Stimulated activated CD8-positive, alpha-beta memory T cell treated with anti-CD3 and anti-CD28 coated beads, Interleukin-15, amount 100 ng/mL, for 1 hour (primary cell): ENCODE measurements at places on chromosomes 3 and 15.
A peak's percentile ranks its signal among the peaks of the same experiment; 100 is the strongest.

GRCh38 chr3:10242182-10243065 lies 5.8 kb upstream of the TATDN2 start:
- DNase-seq: peak; percentile 52

DNA sequence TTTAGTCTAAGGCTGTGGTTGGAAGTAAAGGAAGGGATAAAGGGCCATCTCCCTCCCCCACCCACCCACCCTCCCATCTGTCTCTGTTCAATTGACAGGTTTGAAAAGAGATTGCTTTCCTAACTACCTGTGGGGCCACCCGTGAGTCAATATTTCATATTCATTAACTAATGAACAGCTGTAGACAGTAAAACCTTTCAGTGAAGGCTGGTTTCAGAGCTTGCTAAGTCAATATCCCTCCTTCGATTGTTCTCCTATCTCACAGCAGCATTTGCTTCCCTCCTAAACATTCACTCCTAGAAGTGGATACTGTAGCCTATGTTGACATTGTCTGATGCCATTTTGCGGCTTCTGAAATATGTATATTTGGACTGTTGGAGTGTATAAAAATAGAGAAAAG lies 85.9 kb upstream of the SYNPR start:
- no peak for DNase-seq

DNA sequence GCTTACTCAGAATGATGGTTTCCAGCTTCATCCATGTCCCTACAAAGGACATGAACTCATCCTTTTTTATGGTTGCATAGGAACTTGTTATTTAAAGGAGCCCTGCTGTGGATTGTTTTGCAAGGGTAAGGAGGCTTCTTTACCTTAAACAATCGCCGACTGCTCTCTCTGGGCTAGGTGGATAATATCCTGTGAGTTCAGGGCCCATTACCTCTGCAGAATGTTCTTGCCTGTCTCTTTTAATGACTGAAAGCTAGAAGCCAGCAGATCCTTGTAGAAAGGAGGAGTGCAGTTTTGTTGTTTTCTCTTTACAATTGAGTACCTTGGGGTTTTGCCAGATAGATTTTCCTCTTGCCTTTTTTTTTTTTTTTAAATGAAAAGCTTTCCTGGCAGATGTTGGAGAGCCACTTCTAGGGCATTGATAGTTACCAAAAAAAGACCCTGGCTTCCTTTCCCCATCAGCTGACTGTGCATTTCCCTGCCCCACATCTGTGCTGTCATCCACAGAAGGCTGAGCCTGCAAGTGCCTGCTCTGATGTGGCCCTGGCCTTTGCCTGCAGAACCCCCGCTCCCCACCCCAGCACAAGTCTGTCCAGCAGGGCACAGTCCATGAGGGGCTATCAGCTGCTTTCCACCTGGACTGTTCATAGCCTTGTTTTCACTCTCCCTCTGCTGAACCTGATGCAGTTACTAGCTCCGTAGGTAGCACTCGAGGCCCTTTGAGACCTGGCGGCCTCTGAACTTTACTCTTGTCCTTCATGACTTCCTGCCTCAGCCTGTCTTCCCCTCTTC lies 113.1 kb downstream of the CHCHD6 start:
- no peak for DNase-seq

- DNase-seq: no peak
These were observed 172.7 kb downstream of the ZBTB20 start for GRCh38 chr3:114974387-114974786.

DNA sequence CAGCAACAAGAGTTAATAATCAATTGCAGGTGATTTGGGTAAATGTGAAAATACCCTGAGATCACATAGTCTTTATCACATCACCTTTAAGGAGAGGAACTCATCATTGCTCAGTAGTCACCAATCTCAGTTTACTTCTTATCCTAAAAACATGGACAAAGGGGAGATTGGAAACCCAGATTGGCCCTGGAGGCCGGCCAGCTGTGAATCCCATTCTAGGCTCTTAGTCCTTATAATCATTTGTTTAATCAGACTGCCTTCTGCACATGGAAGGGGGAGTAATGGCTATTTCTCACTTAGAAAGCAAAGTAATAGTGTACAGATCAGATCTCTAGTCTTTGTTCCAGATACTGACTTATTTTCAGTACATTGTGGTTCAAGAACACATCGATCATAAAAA lies 37.2 kb upstream of the CPB1 start:
- DNase-seq: no peak

DNA sequence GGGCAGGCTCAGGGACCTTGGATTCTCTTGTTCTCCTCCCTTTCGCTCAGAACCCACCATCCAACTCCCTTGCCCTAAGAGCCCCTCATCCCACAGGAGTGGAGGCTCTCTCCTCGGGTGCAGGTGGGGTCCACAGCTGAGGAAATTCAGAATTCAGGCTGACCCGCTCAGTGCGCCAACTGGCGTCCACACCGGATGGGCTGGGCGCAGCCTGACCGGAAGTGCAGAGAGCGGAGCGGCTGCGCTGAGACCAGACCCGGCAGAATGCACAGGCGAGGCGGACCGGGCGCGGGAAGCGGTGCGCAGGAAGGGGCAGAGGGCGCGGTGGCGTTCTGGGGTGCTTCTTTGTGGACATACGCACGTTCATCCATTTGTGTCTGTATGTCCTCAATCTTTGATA lies 210.4 kb upstream of the NDN start:
- no peak for DNase-seq

DNA sequence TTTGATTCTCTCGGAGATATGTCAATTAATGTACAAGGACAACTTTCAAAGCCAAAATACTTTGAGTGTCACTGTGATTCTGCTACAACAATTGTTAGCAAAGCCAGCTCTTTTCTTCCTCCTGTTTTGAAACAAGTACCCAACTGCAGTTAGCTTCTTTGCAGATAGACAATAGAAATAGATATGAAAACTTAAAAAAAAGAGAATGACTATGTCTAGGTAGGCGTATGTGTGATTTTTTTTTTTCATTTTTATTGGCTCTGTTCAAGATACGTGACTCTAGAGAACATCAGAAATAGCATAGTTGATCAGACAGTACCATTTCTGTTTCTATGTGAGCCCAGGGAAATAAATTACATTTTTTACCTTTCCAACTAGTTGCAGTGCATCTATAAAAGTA lies 142.9 kb upstream of the CNTN4 start:
- DNase-seq: no peak

DNA sequence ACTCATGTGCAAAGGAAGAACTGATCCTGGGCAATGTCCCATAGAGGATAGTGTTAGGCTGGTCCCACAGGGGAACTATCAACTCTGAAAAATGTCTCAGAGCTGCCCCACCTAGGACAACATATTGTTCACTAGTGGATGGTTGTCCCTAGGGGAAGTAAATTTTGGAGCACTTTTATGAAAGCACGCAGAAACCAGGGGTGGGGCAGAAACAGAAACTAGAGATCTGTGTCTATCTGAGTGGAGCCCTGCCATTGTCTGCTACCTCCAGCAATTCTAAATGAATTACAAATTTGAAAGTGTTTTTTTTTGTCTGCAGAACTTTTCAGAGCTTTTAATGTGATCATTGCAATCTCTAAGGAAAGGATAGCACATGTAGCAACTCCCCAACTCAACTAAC lies 357.1 kb upstream of the PROK2 start:
- no peak for DNase-seq

DNA sequence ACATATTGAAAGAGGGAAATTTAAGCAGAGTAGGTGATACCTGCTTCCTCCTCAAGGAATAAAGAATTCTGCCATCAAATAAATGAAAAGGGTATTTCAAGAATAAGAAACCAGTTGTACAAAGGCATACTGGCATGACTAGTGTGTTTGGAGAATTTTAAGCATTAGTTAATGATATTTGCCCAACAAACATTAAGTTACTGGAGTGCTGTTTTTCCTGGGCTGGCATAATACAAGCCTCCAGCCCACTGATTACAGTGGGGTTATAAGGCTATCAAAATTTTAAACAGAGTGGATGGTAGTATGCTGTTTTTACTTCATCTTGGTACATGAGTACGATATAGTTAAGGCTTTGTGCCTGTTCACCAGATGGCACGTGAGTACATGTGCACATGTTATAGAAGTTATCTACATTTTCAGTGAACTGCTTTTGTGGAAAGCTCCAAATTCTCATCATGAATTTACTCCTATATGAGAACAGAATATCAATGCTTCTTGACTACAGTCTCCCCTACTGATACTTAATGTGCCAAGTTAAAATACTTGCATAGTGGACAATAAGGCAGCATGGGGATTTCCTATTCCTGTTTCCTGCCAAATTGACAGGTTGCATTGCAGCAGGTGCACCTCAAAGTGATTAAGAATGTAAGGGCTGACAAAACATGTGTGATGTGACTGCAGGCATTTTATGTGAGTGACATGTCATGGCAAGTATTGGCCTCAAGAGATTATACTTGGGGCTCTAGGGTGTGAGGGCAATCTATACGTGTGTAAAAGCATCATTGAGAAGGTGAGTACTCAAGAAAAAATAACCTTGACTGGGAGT lies 14.9 kb downstream of the NAALADL2 start:
- DNase-seq: no peak
